NCI-H748 treated with DMSO at 0.1 percent for 48 hours (cell line): ENCODE measurements at places on chromosomes 4 and X.

DNA sequence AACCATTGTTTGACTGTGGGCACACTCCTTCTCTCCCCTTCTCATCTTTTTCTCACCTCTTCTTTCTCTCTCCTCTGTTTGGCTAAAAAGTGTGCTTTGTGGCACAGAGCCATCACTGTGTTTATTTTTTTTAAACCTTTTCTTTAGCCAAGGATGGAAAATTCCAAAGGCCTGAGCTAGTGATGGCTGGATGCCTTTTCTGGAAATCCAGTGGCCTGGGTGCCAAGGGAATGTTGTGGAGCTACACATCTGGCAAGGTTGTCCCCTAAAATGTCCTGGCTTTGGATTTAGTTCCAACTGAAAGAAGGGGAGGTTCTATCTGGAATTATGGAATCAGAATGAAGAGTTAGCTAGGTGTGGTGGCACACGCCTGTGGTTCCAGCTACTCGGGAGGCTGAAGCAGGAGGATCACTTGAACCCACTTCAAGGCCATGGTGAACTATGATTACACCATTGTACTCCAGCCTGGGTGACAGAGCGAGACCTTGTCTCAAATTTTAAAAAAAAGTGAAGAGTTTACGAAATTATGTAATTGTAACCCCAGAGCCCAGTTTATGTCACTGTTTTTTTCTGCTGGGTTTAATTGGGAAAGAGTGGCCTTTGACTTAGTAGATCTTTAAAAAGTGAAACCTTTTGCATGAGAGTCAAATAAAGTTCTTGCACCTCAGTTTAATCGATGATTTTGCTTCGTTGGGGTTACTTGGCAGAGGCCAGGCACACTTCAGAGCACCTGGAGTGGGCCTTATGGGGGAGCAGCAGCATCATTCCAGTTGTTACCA lies 17.7 kb downstream of the DOCK11 start:
- no peak for DNase-seq

DNA sequence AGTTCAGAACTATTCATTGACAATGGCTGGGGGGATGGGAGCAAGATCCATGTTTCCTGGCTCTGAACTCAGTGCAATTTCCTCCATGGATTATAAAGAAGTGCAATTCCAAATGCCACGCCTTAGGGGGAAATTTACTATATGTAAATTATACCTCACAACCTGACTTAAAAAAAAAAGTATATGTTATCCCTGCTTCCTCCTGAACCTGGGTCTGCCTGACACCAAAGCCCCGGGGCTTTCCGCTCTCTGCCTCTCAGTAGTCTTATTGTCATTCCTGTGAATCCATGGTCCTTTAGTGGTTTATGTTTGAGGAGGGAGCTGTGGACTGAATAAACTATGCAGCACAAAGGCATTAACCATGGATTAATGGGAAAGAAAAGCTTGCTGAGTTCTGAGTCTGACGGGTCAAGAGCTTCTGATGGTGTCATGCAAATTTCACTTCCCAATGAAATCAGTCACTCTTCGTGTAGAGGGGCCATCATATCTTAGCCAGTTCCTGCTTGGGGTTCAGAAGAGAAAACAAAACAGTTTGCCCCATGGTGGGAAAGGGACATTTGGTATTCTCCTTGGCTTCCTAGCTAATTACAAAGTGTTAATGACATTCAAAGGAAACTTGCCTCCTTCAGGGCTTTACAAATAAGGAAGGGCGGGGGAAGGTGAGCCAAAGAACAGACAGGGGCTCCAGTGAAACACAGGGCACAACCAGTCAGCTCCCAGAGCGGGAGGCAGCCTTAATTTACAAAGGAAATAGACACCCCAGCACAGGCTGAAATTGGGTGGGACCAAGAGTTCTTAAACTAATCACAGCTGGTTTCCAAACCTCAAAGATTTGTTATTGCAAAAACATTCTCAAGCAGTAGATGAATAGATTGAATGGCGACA lies 14.3 kb downstream of the FAM9C start:
- DNase-seq, result no peak

DNA sequence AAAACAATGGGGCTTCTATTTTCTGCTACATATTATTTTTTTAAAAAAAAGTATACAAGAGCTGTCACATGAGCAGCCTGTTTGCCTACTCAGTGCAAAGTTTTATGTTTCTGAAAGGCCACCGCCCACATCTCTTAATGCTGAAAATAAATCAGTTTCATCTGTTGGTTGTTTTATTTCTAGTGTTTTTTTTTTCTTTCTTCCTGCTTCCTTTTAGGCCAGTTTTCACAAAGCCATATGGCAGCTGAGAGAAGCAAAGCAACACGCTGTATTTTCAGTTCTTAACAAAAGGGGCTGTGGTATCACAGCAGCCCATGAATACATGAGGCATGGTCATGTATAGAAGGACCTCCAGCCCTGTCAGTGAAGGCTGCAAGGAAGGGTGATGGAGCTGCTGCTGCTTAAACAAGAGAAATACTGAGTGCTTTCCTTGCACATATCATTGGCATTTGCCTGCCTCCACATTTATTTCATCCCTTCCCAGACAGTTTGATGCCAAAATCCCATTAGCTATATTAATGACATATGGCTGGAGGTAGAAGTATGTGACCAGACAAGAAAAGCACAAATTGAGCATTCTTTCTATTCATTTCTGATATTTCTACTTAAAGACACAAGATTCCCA lies 172.5 kb downstream of the PCDH18 start:
- no peak for DNase-seq

GRCh38 chr4:133802359-133803140 lies 399.0 kb downstream of the PABPC4L start:
- no peak for DNase-seq
